ENCODE measurements at places on chromosomes 13 and 19.
A peak's percentile ranks its signal among the peaks of the same experiment; 100 is the strongest.

- DNase-seq, result peak; percentile 23
Measured at GRCh38 chr13:94550062-94550738, 45.8 kb downstream of the TGDS start.

DNA sequence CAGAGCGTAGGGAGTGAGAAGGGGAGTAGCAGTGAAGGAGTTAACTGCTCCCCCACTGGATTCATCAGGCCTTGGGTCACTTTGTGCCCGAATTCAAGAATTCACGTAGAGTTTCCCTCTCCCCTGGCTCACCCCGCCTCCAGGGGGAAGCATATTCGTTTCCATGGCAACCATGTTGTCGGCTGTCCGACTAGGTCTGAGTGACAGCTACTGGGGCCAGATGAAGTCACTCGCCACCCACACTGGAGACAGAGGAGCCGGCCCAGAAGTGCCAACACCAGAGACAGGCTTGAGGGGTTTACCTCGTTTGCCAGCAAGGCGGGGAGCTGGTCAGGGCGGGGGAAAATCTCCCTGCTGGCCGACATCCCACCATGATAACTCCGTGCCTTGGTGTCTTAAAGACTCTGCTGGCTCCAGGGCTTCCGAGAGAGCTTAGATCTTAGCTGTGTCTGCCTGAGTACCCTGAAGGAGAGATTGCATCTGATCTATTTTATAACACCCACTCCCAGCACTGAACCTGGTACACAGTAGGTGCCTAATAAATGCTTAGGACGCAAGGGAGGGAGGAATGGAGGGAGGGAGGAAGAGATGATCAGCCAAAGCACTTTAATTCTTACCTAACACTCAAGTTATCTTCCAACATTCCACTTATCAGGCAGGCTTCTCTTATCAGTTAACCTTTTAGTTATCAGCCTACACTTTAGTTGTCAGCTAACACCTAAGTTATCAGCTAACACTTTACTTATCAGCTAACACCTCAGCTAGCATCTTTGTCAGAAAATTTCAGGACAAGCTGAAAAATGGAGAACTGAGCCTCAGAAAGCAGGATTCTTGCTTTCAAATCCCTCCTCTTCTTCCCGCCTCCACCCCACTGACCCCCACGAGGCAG, 57.2 kb upstream of the ZNRF4 start:
- DNase-seq, result no peak

DNA sequence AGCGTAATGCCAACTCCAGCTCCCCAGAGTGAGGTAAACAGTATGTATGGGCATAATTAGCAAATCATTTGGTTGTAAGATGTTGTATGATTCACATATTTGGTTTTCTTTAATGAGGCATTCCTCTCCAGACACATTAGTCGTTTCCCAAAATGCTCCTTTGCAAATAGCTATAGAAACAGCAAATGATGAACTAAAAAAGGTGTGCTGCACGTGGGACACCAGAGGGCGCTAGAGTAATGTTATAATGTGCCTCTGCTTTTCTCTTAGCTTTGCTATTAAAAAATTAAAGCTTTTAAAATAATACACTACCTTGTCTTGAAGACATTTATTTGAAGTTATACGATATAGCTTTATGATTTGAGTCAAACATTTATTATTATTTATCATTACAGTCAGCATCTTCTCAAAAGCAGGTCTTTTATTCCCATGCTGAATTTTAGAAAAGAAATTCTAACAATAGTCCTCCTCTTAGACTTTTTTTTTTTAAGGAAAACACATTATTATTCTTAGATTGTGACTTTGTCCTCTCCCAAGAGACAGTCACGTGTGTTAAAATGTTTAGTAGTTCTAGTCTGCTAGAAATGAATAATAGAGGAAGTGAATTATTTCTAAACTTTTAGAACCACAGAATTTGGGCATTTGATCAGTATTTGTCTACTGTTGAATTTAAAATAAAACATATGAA, 121.6 kb upstream of the FRY start:
- DNase-seq, result no peak

DNA sequence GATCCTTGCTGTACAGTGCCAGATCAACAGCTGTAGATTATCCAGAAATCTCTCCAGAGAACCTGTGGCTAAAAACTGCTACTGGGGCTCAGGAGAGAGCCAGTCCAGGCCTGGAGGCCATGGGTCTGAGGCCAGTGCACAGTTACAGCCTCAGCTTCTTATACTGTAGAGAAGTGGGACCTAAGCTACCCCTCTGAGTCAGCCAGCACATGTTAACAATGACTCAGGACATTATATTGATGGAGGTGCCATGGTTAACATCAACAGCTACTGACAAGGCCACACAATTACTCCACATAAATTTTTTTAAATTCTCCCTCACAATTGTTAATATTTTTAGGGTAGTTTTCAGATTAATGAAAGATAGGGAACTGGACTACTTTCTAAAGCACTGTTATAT, 138.5 kb downstream of the RBM26 start:
- DNase-seq, result no peak

DNA sequence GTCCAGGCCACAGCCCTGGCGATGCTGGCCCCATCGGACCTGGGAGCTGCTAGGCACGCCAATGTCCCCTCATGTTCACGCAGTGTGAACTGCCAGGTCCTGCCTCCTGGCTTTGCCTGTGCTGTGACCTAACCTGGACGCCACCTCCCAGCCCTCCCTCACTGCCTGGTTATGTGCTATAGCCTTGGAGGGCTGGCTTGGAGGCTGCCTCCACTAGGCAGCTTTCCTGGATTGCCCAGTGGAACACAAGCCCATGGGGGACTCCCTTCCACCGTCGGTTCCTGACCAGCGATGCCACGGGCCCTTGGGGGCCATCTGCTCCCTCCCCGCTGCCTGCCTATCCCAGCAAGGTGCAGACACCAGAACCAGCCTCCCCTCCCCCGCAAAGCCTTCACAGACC, 15.2 kb upstream of the UQCR11 start:
- no peak for DNase-seq

DNA sequence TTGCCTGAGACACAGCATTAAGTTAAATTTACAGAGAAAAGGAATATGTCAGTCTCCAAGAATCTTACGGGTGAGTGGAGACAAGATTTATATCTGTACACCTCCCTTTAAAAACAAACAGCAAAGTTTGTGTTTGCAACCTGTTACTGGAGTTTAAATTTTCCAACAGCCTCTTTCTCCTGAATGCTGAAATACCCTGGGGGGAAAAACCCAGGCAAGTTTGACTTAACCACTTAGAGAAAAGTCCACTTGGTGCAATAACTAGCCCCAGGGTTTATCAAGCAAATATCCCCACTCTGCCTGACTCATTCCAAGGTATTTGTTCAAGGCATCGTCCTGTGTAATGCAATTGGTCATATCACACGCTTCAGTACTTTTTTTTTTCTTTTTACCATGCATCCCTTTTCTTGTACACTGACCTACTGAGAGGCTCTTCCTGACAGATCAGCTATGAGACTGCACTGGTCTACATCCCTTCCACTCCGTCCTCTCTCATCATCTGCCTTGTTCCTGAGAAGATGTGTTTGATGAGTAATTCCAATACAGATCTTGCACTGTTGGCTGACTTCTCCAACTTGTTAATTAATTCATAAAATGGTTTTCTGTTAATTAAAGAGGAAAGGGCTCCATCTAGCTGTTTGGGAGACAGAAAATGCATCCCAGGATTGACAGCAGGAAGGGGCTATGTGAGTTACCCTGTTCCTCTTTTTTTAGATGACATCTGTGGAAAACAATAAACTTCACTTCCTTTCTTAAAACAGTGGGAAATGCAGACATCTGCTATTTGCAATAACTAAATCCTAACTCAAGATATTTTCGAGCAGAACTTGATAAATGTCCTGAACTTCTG, 212.5 kb upstream of the IRS2 start:
- DNase-seq, result no peak

- no peak for DNase-seq
Measured at GRCh38 chr19:46685189-46685588, 24.2 kb upstream of the DACT3 start.

Measured in omental fat pad (tissue), 4 donors.